Stimulated activated CD8-positive, alpha-beta memory T cell treated with anti-CD3 and anti-CD28 coated beads, Interleukin-12 subunit alpha, Interleukin-12 subunit beta, amount 100 ng/mL, for 1 hour (primary cell): ENCODE measurements at places on chromosomes 1 and 21.
A peak's percentile ranks its signal among the peaks of the same experiment; 100 is the strongest.

DNA sequence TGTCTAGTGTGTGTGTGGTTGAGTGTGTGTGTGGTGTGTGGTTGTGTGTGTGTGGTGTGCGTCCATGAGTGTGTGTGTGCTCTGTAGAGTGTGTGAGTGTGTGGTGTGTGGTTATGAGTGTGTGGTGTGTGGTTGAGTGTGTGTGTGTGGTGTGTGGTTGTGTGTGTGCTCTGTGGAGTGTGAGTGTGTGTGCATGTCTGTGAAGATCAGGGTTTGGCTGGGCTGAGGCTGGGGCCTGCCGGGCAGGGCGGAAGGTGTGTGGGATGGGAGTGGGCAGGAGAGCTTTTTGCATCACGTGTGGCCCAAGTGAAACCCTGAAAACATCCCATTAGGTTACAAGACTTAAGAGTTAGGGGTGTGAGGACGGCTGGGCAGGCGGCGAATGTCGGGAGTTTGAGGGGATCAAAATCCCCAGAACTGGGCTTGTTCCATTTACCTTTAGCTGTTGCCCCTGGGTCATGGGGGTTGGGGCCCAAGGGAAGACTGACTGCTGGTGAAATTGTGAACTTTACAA, 2.9 kb upstream of the FCMR start:
- DNase-seq: no peak

DNA sequence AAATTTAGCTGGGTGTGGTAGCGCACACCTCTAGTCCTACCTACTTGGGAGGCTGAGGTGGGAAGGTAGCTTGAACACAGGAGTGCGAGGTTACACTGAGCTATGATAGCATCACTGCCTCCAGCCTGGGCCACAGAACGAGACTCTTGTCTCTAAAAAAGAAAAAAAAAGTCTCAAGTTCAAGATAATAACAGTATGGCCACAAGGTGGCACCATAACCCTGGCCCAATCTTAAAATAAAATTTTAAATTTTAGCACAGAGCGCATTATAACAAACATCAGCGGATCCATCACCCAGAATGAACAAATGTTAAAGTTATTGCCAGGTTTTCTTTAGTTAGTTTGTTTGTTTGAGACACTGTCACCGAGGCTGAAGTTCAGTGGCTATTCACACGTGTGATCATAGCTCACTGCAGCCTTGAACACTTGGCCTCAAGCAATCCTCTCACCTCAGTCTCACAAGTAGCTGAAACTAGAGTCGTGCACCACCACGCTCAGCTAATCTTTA, 2.9 kb upstream of the HTR6 start:
- peak; percentile 31 for DNase-seq

GRCh38 chr1:7011826-7012225, 226.6 kb downstream of the CAMTA1 start:
- DNase-seq: no peak

GRCh38 chr1:165313903-165314302, 42.6 kb downstream of the LMX1A start:
- no peak for DNase-seq

DNA sequence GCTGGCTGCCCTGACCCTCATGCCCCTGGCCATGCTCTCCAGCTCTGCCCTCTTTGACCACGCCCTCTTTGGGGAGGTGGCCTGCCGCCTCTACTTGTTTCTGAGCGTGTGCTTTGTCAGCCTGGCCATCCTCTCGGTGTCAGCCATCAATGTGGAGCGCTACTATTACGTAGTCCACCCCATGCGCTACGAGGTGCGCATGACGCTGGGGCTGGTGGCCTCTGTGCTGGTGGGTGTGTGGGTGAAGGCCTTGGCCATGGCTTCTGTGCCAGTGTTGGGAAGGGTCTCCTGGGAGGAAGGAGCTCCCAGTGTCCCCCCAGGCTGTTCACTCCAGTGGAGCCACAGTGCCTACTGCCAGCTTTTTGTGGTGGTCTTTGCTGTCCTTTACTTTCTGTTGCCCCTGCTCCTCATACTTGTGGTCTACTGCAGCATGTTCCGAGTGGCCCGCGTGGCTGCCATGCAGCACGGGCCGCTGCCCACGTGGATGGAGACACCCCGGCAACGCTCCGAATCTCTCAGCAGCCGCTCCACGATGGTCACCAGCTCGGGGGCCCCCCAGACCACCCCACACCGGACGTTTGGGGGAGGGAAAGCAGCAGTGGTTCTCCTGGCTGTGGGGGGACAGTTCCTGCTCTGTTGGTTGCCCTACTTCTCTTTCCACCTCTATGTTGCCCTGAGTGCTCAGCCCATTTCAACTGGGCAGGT, 3.8 kb downstream of the GPR61 start:
- no peak for DNase-seq

- no peak for DNase-seq
Observed at GRCh38 chr1:16918371-16918770, 3.4 kb upstream of the CROCC start.

DNA sequence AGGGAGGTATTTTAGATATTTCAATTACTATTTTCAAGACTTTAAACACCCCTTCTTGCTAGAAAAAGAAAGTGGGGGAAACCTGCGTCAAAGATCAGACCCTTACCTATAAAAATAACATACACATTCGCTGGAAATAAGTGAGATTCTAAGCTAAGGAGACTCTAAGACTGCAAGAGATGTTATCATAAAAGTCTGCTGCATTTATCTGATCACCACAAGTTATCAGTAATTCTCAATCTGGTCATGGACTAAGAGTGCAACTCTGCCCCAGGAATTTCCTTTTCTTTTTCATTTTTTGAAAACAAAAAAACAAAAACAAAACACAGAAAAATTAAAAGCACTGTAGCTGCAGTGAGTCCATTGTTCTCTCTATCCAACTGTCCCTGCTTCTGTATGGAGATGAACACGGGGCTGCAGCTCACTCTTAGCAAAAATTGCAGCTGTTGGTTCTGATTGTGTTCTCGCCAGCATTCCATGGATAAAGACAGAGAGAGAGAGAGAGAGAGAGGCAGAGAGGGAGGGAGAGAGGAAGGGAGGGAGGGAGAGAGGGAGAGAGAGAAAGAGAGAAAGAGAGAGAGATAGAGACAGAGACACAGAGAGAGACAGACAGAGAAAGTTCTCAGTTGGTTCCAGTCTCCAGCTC, 14.1 kb downstream of the XKR8 start:
- DNase-seq: no peak

- no peak for DNase-seq
Observed at GRCh38 chr1:116785006-116785405, 30.8 kb downstream of the CD2 start.

DNA sequence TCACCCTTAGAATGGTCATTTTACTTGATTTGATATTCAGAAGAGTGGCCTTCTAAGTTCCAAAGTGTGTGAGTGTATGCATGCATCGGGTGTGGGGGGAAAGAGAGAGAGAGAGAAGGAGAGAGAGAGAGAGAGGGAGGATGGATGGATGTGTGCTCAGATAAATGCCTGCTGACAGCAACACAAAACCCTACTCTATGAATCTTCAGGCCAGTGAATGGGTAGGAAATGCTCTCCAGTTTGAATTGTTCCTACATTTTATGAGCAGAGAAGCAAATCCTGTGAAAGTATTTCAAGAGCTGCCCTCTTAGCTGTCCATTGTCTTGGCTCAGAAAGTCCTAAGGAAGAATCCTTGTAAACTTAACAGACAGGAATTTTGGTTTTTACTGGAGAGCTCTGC, 7.4 kb downstream of the JAM2 start:
- DNase-seq: no peak

GRCh38 chr1:205270764-205271163, 43.0 kb downstream of the TMCC2 start:
- no peak for DNase-seq

- no peak for DNase-seq
Observed at GRCh38 chr1:229230893-229231753, 39.8 kb upstream of the RAB4A start.

GRCh38 chr1:35324486-35324885, 56.0 kb downstream of the ZMYM4 start:
- DNase-seq: no peak

DNA sequence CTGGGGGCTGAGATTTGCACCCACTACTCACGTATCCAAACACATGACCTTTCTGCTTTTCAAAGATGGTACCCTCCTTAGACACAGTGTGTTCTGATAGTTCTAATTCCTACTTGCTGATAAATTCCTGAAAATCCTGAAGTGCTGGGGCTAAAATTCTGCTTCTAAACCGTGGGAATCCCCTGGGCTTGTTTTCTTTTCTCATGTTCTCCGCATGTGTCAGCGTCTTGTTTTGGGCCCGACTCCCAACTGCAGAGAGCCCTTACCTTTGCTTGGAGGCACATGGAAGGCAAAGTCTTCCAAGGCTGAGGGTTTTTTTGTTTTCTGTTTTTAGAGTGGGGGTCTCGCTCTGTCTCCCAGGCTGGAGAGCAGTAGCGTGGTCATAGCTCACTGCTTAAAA, 27.2 kb downstream of the PSMG1 start:
- DNase-seq: no peak

- no peak for DNase-seq
Observed at GRCh38 chr1:84833194-84833593, 59.8 kb downstream of the LPAR3 start.

- no peak for DNase-seq
Observed at GRCh38 chr1:232650418-232650817, 20.5 kb upstream of the SIPA1L2 start.

- DNase-seq: no peak
Observed at GRCh38 chr1:47935163-47935562, 62.0 kb downstream of the TRABD2B start.

DNA sequence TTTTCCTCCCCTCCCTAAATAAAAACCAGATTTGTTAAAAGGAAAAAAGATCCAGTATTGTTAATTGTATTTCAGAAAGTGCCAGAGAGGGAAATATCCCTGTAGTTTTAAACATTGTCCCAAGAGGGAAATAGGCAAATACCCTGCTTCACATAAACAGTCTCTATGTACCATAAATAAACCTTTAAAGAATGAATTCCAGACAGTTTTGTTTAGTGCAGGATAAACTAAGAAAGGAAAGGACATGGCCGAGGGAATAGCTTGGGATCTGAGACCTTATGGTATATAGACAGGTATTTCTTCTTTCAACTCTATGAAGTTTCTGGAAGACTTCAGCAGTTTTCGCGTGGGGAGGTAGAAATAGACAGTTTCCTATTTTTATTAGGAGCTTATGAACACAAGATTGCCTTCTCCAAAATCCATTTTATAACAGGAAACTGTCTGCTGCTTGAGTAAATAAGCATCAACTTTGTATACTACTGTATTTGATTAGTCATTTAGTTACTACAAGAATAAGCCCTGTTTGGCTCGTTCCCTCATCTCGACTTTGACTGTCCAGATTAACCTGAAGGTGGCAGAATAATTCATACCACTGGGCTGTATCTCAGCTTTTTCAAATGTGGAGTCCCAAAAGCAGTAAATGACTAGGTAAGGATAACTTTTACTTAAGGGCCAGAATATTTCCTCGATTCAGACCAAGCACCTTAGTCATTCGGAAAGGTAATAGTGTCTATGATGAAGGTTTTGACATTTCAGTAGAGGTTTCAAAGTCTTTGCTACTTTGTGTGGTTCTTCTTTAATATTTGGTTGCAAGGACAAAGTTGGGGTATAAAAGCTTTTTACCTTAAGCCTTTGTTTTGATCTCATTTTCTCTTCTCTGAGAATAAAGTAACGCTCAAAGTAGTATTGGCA, 177.5 kb downstream of the VPS13D start:
- peak; percentile 6 for DNase-seq

GRCh38 chr1:36303650-36304360, 2.4 kb upstream of the SH3D21 start:
- no peak for DNase-seq

- DNase-seq: no peak
Observed at GRCh38 chr21:38234395-38235142, 22.2 kb upstream of the KCNJ15 start.

- DNase-seq: no peak
Observed at GRCh38 chr1:244324176-244324883, 127.4 kb downstream of the ADSS2 start.

GRCh38 chr1:94531664-94532063, 9.9 kb downstream of the F3 start:
- no peak for DNase-seq

DNA sequence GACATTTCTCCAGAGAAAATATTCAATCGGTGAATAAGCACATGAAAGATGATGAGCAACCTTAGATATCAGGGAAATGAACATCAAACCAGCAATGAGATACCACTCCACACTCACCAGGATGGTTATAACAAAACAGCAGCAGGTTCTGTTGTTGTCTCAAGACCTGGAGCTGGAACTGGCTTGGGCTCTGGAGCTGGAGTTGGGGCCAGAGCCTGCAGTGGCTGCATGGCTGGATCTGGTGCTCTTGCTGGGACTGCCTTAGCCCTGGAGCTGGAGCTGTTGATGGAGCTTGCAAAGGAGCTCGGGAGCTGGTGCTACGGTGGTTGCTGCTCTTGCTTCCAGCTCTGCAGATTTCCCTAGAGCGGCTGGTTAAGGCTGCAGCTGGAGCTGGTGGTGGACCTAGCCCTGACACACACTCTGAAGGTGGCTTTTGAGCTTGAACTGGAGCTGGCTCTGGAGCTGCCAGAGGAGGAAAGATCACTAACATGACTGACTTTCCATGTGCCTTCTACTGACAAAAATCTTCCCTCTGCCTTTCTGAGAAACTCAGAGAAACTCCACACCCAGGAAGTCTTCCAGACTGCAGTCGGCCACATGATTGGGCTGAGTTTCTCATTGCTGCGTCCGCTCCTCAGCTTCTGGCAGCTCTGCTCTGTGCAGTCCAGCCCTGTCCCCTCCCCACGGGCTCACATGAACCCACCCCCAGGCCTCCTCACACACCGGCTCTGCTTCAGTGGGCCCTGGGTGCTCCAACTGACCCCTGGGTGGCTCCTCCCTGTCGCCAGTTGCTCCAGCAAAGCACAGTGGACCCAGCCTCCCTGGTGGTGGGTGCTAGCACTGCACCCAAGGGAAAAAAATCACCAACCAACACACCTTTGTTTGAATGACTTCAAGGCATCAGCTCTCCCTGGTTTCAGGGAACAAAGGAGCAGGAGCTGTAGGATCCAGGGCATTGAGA, 139.1 kb upstream of the FMN2 start:
- DNase-seq: no peak

GRCh38 chr1:20089328-20090077, 19.5 kb downstream of the PLA2G5 start:
- DNase-seq: no peak

DNA sequence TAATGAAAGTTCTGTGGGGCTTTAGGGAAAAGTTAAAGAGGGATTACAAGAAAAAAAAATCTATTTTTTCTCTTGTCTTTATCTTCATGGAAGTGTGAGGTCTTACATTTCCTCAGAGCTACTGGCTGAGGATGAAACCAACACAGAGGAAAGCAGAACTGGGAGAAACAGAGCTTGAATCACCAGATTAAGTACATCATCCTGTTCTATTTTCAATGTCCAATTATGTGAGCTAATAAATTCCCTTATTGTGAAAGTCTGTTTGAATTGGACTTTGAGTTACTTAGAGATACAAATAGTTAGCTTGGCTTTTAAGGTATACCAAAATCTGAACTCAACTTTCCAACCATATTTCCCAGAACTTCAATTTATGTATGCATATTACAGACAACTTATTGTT, 69.2 kb downstream of the LPGAT1 start:
- DNase-seq: no peak

DNA sequence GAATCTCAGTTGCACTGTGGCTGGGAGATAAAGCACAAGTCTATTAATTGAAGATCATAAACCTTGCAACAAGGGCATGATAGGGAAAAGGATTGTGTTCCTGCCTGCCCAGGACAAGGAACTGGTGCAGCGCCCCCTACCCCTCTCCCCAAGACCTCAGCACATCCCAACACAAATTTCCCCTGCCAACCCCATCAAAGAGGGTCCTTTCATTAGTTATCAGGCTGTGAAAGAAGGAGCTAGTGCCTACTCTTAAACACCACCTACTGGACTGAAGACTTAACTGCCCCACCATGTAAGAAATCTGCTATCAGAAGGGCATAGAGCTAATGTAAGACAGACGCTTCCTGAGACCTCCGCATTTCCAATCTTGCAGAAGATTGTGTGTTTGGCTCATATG, 372.6 kb downstream of the AGBL4 start:
- no peak for DNase-seq
